ENCODE measurements at places on chromosomes 5 and 9. TPM values are rescaled to one million over a fixed set of nuclear protein-coding genes. Genes with fewer than 3 reads are reported as not detected.
A peak's percentile ranks its signal among the peaks of the same experiment; 100 is the strongest.

The SHLD3 gene
- 5.3 TPM for total RNA-seq

The SNAPC4 gene
- 17.7 TPM for total RNA-seq

The NME5 gene
- 6.0 TPM for total RNA-seq

The BTNL8 gene
- not detected for total RNA-seq

The ZNF454 gene
- 0.18 TPM for total RNA-seq

- peak; percentile 64 for DNase-seq
These were observed 174.1 kb downstream of the PRELID2 start for GRCh38 chr5:145660897-145661640.

DNA sequence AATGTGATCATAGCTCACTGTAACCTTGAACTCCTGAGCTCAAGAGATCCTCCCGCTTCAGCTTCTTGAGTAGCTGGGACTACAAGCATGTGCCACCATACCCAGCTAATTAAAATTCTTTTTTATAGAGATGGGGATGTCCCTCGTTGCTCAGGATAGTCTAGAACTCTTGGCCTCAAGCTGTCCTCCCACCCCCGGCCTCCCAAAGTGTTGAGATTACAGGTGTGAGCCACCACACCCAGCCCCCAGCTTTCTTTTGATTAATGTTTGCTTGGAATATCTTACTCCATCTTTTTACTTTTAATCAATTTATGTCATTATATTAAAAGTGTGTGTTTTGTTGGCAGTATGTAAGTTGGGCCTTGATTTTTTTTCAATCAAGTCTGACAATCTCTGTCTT is 59.4 kb upstream of the EXOC3 start:
- no peak for DNase-seq

GRCh38 chr5:62608529-62609511 is 30.2 kb downstream of the LRRC70 start:
- no peak for DNase-seq

DNA sequence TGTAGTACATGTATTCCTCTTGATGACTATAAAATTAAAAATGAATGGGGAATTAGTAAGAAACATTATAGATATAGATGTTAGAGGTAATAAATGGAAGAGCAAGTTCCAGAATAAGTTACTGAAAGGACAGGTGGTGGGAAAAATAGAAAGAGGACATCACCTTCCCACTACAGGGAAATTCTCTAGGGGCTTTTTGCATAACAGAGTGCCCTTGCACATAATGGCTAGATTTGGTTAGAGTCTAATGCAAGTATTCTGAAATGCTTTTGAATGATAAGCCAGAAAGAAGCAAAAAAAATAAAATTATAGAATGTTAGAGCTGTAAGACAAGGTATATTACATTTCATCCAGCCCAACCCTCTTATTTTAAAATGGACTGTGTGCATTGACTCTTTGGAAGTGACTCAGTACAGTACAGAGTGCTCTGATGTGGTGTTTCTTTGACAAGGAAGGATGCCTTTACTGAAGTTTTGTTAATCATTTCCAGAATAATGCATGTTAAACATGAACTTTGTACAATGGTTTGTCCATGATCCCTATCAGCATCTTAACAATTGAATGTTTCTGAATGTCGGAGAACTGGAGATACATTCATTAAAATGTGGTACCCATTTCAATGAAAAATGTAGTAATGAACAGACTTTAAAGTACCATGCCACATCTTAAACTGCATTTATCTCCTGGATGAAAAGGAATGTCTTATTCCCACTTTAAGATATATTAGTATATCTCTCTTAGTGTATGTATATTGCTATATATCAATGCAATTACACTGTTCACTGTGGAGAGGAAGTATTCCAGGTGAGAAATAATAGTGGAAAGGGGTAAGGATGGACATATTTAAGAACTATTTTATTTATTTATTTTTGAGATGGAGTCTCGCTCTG is 391.1 kb downstream of the ADGRV1 start:
- DNase-seq = no peak

GRCh38 chr5:43396762-43397304 is 15.4 kb downstream of the CCL28 start:
- DNase-seq = peak; percentile 27

GRCh38 chr9:133306242-133307204 is 29.5 kb downstream of the SURF6 start:
- DNase-seq = no peak

DNA sequence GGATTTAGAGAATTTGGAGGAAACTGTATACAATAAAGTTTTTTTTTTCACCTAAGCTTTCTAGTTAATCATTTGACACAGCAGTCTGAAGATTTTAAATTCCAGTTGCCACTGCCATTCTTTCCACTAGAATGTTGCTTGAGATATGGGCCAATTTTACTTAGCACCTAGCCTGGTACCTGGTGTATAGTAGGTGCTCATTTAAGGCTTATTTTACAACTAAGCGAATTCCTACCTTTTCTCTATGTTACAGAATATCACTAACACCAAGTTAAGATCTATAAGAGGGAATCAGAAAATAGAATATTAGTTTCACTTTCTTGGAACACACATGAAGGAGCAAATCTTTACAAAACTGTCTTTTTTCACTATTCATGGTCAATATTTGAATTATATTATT is 3.2 kb upstream of the DDX4 start:
- DNase-seq = no peak

GRCh38 chr5:41279040-41279439 is 65.7 kb upstream of the C6 start:
- DNase-seq = no peak

DNA sequence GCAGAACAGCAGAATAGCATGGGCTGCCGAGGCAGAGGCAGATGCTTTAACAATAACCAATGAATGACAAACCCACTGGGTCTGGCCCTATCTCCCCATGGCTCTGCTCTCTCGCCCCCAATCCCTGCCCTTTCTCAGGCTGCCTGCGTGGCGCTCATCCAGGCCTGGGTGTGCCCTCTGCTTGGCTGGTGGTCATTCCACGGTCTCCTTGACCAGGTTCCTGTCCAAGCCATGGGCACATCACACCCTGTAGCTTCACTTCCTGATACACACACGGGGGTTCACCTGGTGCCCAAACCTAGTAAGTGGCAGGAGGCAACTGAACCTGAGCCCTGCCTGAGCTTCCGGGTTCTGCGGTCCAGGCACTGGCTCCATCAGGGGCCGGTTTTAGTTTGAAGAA is 87.6 kb downstream of the DAP start:
- no peak for DNase-seq

DNA sequence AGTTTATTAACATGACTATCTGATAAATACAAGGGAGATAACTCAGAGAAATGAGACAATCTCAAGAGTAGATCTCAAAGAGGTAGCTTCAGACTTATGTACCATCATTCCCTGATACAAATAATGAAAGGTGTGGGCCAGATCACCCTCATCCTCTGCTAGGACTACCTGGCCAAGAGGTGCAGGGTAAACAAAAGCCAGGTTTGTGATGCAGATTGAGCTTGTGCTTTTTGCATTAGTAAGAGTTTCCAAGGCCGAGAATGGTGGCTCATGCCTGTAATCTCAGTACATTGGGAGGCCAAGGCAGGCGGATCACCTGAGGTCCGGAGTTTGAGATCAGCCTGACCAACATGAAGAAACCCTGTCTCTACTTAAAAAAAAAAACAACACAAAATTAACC is 8.9 kb upstream of the SPIN1 start:
- DNase-seq = no peak

DNA sequence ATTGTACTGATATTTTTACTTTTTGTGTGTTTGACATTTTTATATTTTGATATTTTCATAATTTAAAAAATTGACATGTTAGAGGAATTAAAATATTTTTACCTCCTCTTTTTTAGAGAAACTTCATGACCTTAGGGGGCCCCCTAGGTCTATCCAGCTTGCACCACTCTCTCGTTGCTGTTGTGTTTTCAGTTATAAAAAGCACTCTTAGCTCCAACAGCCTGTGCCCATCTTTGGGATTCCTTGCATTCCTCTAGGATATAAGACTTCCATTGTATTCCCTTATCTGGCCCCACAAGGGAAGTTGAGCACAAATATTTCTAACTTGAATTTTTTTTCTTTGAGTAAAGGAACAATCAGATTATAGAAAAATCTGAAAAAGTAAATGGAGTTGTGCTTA is 245.3 kb downstream of the SH3GL2 start:
- peak; percentile 63 for DNase-seq
